ENCODE measurements at places on chromosomes 2 and 18.
A peak's percentile ranks its signal among the peaks of the same experiment; 100 is the strongest.

DNA sequence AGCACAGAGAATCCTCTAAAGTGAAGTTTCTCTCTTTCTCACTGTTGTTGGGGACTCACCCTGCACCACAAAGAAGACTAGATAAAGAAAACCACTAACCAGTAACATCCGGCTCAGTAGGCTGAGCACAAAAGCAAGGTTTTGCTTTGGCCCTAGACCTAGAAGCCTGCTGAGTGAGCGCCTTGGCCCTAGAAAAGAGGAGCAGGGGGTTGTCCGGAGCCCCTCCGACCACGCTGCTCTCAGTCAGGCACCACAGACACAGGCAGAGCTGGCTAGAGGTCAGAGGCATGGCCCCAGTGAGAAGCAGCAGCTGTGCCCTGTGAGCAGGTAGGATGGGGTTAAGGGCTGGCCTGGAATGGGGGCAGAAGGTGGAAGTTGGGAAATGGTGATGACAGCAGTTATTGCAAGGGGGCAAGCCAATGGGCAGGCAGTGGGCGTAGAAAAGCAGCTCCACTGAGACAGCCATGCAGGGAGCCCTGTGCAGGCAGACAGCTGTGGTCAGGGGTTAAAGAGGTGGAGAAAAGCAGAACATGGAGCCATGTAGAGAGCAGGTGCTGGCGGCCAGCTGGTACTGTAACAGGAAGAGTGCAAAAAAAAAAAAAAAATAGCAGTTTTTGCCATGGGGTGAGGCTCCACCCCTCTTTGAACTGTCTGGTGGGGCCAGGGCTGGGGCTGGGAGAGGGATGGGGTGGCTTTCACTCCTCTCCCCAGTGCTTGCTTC is 36.9 kb upstream of the SLC14A1 start:
- no peak for DNase-seq

- no peak for DNase-seq
These were observed 90.5 kb upstream of the MAPK4 start for GRCh38 chr18:50469380-50469781.

- no peak for DNase-seq
These were observed 250.7 kb downstream of the NAPG start for GRCh38 chr18:10776493-10776892.

DNA sequence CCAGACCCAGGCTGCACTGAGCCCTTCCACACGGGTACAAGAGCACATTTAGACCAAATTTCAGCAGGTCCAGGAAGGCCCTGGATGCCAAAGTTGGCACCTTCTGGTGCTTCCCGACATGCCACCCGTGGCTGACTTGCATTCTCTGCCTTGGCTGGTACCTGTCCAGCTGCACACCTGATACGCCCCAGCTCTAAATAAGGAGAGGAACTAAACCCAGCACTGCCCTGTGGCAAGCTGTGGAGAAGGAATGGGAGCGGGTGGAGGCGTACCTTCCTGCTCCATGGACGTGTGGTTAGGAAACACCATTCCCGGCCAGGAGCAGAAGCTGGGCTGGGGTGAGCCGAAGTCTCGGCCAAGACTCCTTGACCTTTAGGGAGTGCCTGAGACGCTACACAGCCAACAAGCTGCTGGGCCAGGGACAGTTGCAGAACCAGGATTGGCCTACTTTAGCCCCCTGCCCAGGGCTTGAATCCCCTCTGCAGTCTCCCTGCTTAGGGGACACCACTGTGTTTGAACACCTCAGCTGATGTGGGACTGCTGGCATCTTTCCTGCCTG is 86.5 kb upstream of the TAF1B start:
- DNase-seq: no peak

- DNase-seq: no peak
These were observed 30.8 kb downstream of the ADAM23 start for GRCh38 chr2:206474099-206474498.

GRCh38 chr2:159661286-159661685 is 44.9 kb upstream of the BAZ2B start:
- DNase-seq: no peak

- DNase-seq: no peak
These were observed 26.0 kb downstream of the CROCC2 start for GRCh38 chr2:240932001-240932723.

DNA sequence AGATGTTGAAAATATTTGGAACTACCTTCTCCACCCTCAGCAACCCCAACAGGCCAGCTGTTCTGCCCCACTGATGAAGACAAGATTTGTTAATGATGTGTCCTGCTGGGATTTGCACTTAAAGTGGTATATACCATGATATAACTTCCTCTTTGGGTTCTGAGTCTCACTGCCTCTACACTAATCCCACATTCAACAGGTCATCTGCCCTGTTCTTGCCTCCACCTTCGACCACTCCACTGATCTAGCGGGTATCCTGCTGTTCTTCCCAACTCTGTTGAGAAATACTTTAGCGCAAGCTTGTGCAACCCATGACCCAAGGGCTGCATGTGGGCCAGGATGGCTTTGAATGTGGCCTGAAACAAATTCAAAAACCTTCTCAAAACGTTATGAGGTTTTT is 72.7 kb downstream of the LRP1B start:
- no peak for DNase-seq

DNA sequence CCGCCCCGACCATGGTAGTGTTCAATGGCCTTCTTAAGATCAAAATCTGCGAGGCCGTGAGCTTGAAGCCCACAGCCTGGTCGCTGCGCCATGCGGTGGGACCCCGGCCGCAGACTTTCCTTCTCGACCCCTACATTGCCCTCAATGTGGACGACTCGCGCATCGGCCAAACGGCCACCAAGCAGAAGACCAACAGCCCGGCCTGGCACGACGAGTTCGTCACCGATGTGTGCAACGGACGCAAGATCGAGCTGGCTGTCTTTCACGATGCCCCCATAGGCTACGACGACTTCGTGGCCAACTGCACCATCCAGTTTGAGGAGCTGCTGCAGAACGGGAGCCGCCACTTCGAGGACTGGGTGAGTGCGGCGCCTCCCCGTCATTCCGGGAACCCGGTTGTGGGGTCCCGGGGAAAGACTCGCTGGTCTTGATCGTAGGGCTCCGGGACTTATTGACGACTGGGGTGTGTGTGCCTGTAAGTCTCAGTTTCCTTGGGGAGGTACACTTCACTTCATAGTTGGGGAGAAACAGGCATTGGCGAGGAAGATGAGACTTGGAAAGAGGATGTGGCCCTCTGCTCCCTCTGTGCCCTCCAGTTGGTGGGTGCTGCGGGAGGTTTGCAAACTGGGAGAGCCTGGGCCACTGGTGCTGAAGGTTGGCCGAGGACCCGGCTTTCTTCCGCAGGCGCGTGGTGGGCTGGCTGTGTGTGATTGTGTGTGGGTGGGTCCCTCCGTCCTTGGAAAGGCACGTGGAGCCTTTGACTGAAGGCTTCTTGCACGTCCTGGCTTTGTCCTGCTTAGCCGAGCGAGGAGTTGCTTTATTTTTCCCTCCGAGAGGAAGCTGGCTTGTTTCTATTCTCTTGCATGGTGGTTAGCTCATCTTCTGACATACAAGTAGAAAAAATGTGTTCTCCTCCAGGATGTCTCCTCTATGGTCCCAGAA is 886 bp downstream of the PRKCE start:
- peak; percentile 47 for DNase-seq

GRCh38 chr2:233081232-233081730 is 21.1 kb downstream of the INPP5D start:
- DNase-seq: peak; percentile 48

GRCh38 chr18:50727721-50728471 is 91.9 kb downstream of the MRO start:
- no peak for DNase-seq

DNA sequence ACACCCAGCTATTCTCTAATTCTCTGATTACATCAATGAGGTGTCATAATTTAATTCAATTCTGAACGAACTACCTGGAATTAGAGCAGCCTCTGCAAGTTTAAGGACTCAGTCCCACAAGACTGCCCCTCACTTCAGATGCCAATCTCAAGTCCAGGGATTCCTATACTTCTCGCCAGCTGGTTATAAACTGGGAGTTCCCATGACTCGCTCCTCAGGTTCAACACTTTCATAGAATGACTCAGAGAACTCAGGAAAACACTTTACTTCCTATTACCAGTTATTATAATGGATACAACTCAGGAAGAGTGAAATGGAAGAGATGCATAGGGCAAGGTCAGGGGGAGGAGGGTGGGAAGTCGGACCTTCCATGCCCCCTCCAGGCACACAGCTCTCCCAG is 112.3 kb upstream of the ATP5MC3 start:
- DNase-seq: no peak

DNA sequence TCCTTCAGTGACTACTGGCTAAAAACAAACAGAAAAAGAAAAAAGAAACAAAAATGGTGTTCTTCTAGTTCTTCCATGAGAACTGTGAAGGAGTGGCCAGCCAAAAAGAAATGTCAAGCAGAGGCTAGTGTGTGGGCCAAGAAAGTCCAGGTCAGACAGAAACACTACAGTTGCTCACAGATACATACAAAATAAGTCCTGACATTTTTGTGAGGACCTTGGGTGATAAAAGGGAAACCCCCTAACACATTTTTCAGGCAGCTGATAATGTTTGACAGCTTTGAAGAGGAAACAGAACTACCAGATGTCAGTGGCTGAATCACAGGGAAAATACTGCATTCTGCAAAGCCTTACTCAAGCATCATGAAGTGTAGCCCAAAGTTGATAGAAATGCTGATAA is 28.1 kb downstream of the ARHGAP25 start:
- DNase-seq: no peak

DNA sequence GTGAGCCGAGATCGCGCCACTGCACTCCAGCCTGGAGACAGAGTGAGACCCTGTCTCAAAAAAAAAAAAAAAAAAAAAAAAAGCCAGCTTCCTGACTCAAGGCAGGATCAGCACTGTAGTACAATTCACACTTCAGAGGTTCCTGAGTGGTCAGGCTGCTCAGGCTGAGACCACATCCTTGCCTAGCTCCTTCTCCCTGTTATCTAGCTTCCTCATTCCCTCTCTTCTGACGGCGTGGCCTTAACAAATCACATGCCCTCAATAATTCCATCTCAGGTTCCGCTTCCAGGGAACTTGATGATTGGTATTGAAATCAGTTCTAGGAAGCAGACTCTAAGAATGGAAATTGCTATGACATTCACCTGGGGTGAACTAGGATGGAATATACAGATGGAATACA is 29.8 kb upstream of the KDM3A start:
- peak; percentile 9 for DNase-seq

- no peak for DNase-seq
These were observed 275.0 kb upstream of the KYNU start for GRCh38 chr2:142602418-142602989.

DNA sequence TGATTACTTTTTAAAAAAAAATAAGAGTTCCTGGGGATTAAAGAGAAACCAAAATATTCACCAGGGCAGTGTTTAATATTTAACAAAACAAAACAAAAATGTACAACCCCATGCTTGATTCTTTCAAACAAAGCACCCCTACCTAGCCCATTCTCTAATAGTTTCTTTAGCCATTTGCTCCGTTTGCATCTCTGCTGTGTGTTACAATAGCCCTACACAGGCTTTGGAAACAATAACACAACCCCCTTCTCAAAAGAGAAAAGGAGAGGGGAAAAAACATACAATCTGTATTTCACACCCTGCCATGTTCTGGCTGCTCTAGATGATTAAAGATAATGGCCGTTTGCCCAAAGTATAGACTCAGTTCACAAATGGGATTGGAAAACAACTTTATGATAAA is 302.9 kb downstream of the CPS1 start:
- DNase-seq: no peak

DNA sequence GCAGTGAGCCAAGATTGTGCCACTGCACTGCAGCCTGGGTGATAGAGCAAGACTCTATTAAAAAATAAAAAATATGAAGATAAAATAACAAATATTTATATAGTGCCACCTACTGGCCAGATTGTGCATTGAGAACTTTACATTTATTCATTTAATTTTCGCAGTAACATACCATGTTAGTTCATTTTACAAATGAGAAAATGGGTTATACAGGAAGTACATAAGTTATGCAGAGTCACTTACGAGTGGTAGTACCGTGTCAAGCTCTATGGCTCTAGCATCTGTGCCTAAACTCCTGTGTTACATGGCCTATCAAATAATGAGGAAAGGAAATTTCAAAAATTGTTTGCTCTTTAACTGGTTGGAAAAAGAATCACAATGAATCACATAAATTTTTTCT is 27.9 kb downstream of the RIF1 start:
- DNase-seq: no peak

DNA sequence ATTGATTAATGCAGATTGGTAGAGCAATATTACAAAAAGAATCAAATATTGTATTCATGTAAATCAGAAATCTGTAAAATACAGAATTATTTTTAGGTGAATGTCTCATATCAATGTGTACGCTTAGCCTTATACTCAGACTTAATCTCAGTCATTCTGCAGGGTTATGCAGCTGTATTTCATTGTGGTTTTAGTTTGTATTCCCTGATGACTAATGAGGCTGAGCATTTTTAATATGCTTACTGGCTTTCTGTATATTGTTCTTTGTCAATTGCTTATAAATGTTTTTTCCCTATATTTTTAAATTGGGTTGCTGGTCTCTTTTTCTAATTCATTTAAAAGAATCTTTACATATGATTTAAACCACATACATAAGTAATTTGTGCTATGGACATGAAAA is 50.1 kb downstream of the CDH19 start:
- DNase-seq: no peak

GRCh38 chr18:45175511-45175910 is 439.8 kb upstream of the SLC14A2 start:
- DNase-seq: no peak

GRCh38 chr2:121532347-121532766 is 1.7 kb downstream of the RNU4ATAC start:
- DNase-seq: no peak

DNA sequence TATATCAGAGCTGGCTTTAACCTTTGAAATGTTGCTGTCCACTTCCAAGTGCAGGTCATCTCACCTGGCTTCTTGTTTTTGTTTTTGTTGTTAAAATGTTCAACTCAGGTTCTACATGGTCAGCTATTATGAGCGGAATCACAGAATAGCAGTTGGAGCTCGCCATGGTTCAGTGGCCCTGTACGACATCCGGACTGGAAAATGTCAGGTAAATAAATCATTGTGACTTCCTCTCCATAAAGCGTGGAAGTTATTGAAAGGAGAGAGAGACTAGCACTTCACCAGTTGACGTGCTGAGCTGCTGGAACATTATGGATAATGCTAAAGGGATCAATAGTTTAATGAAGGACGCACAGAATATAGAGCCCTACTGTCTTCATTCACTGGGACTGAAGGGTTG is 184.6 kb upstream of the BOD1L2 start:
- DNase-seq: no peak

GRCh38 chr2:18856765-18857164 is 267.4 kb upstream of the NT5C1B start:
- no peak for DNase-seq

- no peak for DNase-seq
These were observed 589.8 kb upstream of the CDH2 start for GRCh38 chr18:28766721-28767120.

GRCh38 chr2:61044636-61045035 is 21.0 kb upstream of the SANBR start:
- no peak for DNase-seq

- DNase-seq: no peak
These were observed 16.0 kb upstream of the IGFBP5 start for GRCh38 chr2:216711348-216711747.

- DNase-seq: no peak
These were observed 98.4 kb downstream of the PLEKHM3 start for GRCh38 chr2:207926989-207927300.
